ENCODE measurements at places on chromosomes 6 and 20.

GRCh38 chr6:169722362-169723199, 1.7 kb downstream of the PHF10 start:
- peak; percentile 43 for DNase-seq

DNA sequence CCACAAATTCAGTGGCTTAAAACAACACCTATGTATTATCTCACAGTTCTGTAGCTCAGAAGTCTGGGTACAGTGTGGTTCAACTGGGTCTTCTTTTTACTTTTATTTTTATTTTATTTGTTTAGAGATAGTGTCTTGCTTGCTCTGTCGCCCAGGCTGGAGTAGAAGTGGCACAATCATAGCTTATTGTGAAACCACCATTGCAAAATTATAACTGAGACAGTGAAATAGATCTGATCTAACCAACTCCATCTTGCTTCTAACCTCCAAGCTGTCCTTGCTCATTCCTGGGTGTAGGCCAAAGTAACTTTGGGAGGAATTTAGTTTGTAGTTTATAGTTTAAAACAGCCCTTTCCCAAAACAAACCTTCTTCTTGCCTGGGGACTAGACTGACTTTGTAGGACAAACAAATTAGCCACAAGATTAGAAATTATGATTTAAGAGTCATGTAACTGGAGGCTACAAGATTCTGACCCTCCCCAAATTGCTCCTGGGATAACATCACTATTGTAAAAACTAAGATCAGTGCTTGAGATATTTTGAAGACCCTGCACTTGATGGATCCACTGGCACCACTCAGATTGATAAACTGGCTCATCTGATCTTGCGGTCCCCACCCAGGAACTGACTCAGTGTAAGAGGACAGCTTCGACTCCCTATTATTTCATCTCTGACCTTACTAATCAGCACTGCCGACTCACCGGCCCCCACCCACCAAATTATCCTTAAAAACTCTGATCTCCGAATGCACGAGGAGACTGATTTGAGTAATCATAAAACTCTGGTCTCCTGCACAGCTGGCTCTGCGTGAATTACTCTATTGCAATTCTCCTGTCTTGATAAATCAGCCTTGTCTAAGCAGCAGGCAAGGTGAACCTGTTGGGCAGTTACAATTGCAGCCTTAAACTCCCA, 193.4 kb upstream of the CDYL start:
- DNase-seq = no peak

DNA sequence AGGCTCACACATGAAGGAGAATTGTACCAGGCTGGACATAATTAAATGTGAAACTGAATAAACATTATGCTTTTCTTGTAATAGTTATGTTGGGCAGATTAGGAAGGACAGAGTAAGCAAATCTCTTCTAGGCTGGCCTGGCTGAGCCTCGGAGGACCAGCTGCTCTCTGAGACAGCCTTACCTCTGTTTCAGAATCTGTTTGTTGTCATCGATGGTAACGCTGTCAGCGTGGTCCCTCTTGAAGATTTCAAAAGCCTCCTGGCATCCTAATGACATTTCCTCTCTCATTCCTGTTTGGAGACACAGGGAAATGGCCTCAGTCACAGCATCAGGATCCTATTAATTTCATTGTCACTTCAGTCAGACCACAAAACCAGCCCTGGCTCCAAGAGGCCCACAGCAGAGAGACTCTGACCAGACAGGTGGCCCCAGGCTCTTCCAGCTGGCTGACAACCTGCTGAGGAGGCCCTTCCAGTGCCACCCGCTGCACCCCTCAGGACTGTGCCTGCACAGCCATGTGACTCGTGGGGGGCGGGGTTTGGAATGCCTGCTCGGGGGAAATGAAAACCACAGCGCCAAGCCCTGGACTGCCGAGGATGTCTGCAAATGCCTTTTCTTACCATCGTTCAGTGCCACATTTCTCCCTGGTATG, 108.5 kb upstream of the KCNK16 start:
- peak; percentile 6 for DNase-seq

- DNase-seq = peak; percentile 73
Measured at GRCh38 chr6:142913511-142914047, 31.4 kb downstream of the HIVEP2 start.

DNA sequence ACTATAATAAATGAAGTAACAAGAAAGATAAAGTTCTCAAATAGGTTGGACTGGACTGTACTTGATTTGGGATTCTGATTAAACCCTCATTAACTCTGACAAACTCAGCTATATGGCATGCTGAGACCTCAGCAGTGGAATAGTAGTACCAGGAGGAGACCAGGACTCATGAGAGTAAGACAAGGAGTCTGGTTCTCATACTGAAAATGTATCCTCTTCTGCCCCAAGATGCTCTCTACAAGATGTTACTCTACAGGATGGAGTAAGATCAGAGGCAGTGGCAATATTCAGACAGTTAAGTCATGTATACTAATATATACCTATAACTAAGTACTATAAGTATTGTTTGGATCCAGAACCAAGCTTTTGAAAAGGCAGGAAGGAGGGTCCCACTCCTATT, 31.9 kb upstream of the SYNCRIP start:
- DNase-seq = no peak

GRCh38 chr6:13113981-13114593, 214.2 kb downstream of the TBC1D7 start:
- no peak for DNase-seq

- no peak for DNase-seq
Measured at GRCh38 chr20:24388828-24389380, 80.5 kb upstream of the SYNDIG1 start.

Data from stimulated activated CD4-positive, alpha-beta T cell treated with anti-CD3 and anti-CD28 coated beads, Interleukin-2, amount 100 ng/mL, for 24 hours (primary cell).